ENCODE measurements at places on chromosomes 16 and 17. TPM values are rescaled to one million over a fixed set of nuclear protein-coding genes. Genes with fewer than 3 reads are reported as not detected.

Gene EVPL
- not detected for total RNA-seq

Gene RCVRN
- total RNA-seq: not detected

Gene USP43
- total RNA-seq: not detected

Gene CENPN
- 10.8 TPM for total RNA-seq

Gene KRTAP2-3
- not detected for total RNA-seq

Gene TEPSIN
- total RNA-seq: 17.3 TPM

Data from myocyte (in vitro differentiated cells).